BJ (cell line): ENCODE measurements at places on chromosomes 2 and 18. TPM values are rescaled to one million over a fixed set of nuclear protein-coding genes. Genes with fewer than 3 reads are reported as not detected.
A peak's percentile ranks its signal among the peaks of the same experiment; 100 is the strongest.

DNA sequence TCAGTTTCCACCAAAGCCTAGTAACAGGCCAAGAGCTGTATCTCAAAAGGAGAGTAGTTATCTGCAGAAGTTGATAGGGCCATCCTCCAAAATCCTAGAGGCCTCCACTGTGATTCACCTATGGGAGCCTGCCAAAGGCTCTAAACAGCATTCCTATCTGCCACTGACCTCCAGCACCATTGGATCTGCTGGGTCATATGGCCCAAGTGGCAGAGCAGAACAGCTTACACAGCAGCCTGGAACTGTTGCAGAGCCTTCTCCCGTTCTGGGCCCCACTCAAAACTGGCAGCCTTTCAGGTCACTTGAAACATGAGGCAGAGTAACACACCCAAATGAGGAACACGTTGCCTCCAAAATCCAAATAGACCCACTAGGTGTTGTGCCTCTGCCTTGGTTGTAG lies 345.2 kb upstream of the RND3 start:
- DNase-seq, result no peak

- DNase-seq, result no peak
These were observed 130.8 kb downstream of the ZNF236 start for GRCh38 chr18:76953156-76953555.

Gene ZBTB14
- polyA plus RNA-seq, result 6.6 and 10.0 TPM in 2 replicates

DNA sequence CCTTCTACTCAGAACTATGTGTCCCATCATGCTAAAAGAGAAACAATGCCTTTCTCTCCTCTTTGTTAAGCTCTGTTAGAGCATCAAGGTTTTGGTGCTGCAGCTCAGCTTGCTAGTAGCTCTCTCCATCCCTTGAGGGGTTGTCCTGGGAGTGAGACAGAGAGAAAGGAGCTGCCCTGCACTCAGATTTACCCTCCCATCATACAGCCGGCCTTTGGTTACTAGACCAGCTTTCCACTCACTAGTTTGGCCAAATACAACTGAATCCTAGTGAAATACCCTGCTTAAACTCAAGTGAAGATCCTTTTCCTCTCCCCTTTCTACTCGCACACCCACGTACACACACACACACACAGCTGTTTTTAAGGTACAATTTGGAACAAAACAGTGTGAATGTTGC lies 2.3 kb upstream of the CHN1 start:
- DNase-seq, result no peak

GRCh38 chr2:46538393-46538792 lies 59.0 kb downstream of the TMEM247 start:
- no peak for DNase-seq

- DNase-seq, result no peak
These were observed 1.7 kb downstream of the NCK2 start for GRCh38 chr2:105746177-105747080.

Gene ABCB11
- polyA plus RNA-seq, result not detected in 2 replicates

- no peak for DNase-seq
These were observed 1062.3 kb upstream of the CRIM1 start for GRCh38 chr2:35293261-35293660.

Gene CFAP210
- polyA plus RNA-seq, result not detected in 2 replicates

Gene UPP2
- not detected in 2 replicates for polyA plus RNA-seq

DNA sequence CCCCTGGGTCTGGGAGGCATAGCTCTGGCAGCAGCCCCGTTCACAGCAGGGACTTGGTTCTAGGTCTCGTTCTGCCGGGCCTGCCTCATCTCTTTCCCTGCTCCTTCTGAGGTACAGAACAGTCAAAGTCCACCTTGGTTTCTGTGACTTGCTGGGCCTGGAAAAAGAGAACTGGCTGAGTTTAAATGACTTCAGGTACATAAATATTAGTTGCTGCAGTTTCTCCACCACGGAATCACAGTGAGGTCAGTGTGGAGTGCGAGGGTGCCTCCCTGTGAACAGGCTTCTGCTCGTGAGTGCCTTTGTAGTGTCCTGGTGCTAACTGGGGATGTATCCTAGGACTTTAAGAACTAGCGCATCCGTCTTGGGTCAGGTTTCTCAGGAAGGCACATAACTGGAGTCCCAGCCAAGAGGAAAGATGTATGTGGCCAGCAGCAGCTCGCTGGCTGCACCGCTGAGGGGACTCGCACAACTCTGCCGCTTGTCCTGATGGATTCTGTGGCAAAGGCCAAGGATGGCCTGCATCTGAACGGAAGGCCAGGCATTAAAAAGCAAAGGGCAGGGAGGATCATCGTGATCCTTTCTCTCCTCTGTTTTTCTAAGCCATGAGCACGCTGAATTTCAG lies 188.6 kb downstream of the SH3RF3 start:
- DNase-seq, result no peak

Gene COLEC11
- polyA plus RNA-seq, result 0.07 and 0.15 TPM in 2 replicates

GRCh38 chr2:61262699-61263098 lies 100.7 kb downstream of the C2orf74 start:
- no peak for DNase-seq

DNA sequence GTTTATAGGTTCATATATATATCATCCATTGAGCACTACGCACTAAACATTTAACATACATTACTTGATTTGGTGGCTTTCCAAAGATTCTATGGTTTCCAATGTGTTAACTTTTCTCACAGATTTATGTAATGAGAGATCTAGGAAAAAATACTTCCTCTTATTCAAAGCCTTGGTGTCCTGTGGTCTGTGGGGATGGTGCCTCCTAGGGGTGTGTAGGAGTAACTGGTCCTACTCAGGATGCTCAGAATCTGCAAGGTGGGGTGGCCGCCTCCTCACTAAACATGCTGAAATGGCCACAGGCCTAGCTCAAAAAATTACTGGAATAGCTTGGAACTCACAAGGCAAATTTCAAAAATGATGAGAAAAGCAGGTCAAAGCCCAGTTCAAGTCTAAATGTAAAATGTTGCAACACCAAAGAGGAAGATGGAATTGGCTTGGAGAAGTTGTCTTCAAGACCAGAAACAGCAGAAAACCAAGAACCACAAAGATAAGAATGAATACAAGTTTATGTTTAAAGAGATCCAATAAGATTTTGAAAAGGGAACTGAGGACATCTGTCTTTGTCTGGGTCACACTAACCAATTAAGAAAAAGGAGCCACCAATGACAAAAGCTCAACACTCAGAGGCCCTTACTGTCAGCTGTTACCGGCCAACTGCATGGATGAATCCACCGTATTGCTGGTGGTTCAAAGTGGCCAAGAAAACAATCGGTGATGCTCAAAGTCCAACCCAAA lies 11.5 kb downstream of the GPR55 start:
- no peak for DNase-seq

Gene SUCLG1
- 34.3 and 51.5 TPM in 2 replicates for polyA plus RNA-seq

- peak; percentile 1 for DNase-seq
These were observed 348.6 kb downstream of the DLGAP1 start for GRCh38 chr18:4106407-4107033.

DNA sequence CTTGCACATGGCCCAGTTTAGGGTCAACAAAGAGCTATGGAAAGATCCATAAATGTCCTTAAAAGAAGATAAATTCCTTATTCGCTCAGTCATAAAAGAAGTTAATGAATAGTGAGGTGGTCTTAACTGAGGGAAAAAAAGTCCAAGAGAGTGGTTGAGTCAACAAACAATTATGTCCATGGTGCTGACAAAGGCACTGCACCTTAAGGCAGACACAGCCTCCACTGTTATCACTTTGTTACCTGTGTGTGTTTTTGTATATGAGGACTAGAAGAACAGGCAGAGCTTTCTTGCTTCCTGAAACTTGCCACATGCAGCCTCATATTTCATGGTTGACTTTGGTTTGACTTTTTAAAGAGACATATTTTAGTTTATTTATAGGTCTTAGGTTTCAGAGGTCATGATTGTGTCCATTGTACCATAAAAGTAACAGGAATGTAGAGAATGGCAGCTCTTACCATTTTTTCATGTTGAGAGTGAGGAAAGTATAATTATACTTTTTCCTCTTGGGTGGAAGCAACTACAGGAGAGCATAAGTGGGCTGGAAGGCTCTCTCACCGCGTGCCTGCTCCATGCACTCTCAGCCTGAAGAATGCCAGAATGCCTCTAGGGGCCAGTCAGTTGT lies 93.6 kb downstream of the XRCC5 start:
- no peak for DNase-seq

GRCh38 chr2:25794544-25795276 lies 83.6 kb downstream of the ASXL2 start:
- DNase-seq, result no peak

DNA sequence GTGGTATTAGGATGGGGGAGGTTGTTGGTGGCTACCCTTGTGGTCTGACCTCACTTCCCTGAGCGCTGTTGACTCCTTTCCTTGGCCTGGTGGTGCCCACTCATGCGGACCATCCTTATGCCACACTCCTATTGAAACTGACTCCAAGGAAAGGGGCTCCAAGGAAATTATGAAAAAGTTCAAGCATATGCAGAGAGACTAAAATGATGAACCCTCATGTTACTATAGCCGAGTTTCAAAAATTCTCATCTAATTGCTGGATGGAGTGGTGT lies 96.2 kb upstream of the STPG4 start:
- DNase-seq, result no peak

DNA sequence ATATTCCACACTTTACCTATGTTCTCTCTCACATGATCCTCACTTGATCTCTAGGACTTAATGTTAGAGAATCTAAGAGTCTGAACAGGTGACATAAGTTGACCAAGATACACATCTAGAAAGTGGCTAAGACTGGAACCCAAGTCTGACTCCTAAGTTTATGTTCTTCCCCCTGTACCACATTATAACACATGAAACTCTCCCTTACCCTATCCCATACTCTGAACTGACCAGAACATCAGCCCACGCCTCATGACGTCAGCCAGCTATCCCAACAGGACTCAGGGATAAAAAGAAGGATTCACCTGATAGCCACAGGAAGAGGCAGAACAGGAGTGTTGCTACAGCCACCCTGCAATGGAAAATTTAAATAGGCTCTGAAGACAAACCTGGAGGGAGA lies 392.2 kb downstream of the ZEB2 start:
- no peak for DNase-seq

GRCh38 chr2:8729939-8730338 lies 48.1 kb downstream of the ID2 start:
- no peak for DNase-seq

Gene C2orf74
- polyA plus RNA-seq, result 6.5 and 19.5 TPM in 2 replicates
